H7 (cell line): ENCODE measurements at places on chromosomes 7 and 10. TPM values are rescaled to one million over a fixed set of nuclear protein-coding genes. Genes with fewer than 3 reads are reported as not detected.

- no peak for DNase-seq
Measured at GRCh38 chr7:124369310-124369709, 336.4 kb upstream of the TMEM229A start.

DNA sequence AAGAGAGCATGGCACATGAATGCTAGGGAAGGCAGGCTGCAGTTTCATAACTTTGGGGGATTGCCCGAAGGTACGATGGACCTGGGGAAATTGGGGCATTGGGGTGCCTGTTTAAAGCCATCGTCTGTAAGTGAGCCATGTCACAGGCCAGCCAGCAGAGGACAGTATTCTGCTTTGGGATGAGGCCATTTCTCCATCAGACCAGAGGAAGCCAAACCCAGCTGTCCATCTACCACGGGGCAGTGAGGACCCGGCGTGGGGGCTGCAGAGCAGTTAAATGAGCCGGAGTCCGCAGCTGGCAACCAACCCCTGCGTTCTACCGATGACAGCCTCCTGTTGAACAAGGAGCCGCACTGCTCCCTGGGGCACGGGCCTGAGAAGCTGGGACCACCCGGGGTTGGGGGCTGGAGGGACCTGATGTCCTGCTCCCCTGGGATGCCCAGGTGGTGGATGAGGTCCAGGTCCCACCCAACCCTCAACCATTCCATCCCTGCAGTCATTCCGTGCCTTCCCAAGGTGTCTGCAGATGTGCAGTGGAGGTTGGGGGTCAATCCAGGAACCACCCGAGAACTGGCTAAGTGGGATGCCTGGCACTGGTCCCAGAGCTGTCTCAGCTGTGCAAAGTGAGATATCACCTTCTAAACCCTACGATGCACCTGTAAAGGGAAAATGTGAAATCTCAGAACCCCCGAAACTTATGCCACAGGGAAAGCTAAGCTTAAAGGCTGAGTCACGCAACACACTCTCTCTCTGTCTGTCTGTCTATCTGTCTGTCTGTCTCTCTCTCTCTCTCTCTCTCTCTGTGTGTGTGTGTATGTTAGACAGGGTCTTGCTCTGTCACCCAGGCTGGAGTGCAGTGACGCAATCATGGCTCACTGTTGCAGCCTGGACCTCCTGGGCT, 12.1 kb upstream of the RHBDD2 start:
- DNase-seq = peak; percentile 89

OR2A5 gene
- not detected in 2 replicates for total RNA-seq

DNA sequence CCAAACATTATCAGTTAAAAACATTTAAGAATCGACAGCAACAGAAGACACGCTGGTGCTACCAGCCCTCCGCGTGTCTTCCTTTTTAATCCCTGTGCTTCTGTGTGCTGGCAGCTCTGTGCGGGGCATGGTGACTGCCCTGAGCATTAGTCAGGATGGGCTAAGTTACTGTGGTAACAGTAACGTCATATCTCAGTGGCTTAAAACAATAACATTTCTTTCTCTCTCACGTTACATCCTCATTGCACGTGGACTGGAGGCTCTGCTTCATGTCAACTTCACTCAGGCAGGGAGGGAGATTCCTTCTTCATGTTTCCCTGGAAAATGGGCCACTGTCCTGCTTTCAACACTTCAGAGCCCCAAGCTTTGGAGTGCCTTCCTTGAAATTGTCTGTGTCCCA, 378.5 kb downstream of the CCSER2 start:
- no peak for DNase-seq

- no peak for DNase-seq
Measured at GRCh38 chr10:43220657-43221418, 46.0 kb downstream of the RASGEF1A start.

- no peak for DNase-seq
Measured at GRCh38 chr10:7589748-7590147, 77.0 kb downstream of the ITIH5 start.

DNA sequence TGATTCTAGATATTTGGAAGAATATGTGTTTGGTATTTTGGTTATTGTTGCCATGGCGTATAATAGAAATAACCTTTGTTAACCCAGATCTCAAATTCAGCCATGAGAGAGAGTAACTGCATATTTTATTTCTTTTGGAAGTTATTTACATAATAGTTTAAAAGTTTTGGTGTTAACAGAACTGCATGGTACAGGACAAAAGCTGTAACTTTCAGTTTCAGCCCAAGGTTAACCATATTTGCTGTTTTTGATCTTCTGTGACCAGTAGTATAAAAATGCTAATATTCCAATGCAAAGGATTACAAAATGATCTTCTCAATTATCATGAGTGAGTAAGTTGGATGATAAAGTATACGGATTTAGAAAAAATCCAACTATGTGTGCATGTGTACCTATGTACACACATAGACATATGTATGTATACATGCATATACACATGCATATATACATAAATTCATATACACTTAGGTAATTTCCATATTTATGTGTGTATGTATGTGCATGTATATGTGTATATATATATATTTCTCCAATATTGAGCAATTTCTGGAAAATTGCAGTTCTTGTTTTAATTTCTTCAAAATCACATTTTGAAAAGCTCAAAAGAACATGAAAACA, 38.0 kb upstream of the PIP4K2A start:
- DNase-seq = no peak

HOXA6 gene
- not detected in 2 replicates for total RNA-seq

GRCh38 chr7:84302949-84303348, 108.4 kb upstream of the SEMA3A start:
- no peak for DNase-seq

NANOS1 gene
- 2.4 and 7.8 TPM in 2 replicates for total RNA-seq

BLNK gene
- total RNA-seq = not detected in 2 replicates

DNA sequence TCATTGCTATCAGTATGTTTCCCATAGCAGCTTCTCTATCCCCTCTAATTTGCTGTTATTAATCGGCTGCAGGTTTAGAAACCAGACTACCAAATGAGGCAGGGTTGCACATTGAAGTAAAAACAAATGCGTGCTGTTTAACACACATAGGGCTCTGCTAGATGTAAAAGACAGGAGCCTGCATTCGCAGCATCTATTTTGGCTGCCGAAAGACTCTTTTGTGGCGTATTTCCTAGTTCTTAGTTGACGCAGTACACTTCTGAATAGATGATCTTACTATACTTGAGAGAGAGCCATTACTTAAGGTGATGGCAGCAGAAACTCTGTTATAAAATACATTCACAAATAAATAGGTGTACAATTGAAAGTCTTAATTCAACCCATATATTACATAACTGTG, 21.4 kb downstream of the SGCE start:
- DNase-seq = no peak

PON1 gene
- total RNA-seq = not detected in 2 replicates

DNA sequence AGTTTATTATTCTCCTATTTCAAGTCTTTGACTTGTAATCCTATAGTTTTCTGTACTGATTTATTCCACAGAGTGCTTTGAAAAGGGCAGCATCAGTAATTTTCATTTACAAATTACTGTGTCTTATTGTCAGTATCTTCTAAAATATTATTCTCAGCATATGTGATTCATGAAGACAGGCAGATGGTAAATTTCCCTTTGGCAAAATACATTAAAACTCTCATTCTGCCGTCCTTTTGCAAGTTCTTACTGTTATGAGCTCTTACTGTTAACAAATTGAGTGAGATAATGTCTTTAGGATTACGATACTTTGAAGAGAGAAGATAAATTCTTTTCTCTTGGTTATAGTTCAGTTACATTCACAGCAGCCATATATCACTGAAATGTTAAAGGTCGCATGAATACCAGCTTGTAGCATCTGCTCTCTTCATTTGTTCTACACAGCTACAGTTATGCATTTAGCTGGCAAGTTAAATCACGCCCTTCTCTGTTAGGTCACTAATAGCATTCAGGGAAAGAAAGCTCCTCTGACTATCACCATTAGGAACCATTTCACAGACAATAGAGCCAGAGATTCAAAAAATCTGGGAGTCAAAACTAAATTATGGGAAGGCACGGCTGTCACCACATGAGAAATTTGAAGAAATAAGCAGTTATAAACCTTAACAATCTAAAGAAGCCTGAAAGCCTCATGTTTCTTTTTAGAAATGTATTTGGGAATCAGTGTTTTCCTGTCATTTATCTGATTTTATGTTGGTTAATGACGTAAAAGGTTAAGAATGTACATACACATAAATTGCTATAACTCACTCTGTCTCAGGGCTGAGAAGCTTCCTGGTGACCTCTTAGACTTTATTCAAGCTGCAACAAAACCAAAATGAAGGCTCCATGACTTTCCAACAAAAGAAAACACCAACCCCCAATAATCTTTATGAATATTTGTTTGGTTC, 109.6 kb upstream of the SP4 start:
- no peak for DNase-seq

GRCh38 chr10:88045656-88046415, 182.4 kb downstream of the PTEN start:
- no peak for DNase-seq

DNA sequence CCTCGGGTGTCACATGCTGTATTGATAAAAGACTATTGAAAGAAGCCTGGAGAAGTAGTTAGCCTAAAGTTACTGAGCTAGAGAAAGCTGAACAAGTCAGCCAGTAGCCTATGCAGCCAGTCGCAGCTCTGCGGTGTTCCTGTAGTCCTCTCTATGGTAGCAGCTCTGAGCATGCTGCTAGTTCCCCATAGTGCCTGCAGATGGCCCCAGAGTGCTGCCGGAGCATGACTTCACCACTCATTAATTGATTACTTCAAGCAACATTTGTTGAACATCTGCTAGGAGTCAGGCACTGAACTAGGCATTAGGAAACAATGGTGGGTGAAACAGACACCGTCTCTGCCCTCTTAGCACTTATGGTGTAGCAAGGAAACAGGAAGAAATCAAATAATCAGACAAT, 422.7 kb downstream of the SORCS3 start:
- peak; percentile 27 for DNase-seq

DNA sequence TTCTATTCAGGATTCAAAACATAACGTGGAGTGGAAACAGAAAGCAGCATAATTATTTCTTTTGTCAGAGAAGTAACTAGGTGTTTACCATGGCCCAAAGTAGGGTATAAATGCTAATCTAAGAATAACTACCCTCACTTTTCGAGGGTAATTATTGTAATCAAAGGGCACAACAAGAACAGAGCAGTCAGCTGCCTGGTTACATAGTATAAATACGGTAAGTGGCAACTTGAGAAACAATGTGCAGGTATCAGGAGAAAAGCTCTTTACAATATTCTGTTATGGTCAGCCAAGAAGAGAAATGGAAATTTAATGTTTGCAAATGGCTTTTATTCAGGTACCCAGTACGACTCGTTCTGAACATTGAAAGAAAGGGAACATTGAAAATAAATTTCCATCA, 242.0 kb upstream of the NPY start:
- DNase-seq = no peak

DNA sequence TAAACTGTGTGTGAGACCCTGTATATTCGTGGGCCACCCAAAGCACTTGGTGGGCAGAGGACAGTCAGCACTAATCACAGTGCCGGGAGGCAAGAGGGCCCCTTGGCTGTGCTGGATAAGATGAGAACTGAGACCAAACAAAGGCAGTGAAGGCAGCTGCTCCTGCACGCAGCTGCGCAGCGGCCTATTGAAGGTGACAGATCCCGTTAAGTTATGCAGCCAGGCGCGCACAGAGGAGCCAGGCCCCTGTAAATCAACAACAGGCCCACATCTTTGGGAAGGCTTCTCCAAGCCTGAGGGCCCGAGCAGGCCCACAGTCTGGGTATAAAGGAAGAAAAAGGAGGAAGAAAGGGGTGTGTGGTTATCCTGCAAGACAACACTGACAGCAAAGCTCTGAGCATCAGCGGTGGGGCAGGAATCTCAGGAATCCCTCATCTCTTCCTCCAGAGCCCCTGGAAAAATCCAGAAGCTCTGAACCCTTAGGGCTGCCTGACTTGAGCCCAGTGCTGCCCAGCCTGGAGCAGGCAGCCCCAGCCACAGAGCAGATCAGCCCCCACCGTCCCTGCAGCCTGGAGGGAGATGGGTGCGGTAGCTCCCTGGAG, 154.2 kb downstream of the ARHGAP12 start:
- DNase-seq = peak; percentile 36

GRCh38 chr10:61635932-61636331, 26.8 kb upstream of the CABCOCO1 start:
- DNase-seq = no peak

OR2A1 gene
- 0.74 TPM in 1 of 2 replicates, not detected in the other for total RNA-seq
